Activated naive CD4-positive, alpha-beta T cell treated with anti-CD3 and anti-CD28 coated beads, Interleukin-2, amount 50 U/mL, for 72 hours (primary cell): ENCODE measurements at places on chromosomes 16 and 17.

- no peak for DNase-seq
Observed at GRCh38 chr17:50352693-50353599, 7.0 kb downstream of the XYLT2 start.

DNA sequence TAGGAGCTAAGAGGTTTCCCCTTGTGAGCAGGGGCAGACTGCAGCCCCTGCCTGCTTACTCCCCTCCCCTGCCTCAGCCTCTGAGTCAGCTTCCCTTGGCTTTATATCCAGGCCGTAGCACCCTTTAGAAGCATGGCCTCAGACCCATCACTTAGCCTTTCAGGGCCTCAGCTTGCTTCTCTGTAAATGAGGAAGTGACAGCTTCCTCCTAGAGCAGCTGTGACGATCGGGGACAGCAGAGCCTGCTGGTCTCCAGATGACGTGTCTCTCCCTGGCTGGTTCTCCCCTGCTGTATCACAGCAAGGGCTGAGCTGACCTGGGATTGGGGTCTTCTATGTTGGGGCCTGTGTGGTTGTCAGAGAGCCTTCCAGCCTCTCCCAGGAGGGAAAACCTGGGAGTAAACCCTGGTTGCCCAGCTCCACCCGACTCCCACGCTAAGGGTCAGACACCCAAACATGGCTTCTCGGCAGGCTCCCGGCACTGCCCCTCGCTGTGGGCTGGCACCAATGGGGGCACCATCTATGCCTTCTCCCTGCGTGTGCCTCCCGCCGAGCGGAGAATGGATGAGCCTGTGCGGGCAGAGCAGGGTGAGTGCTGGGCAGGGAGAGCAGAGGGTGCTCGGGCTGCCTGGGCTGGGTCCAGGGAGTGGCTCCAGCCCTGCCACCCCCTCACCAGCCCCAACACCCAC is 16.3 kb upstream of the MYO15B start:
- no peak for DNase-seq

DNA sequence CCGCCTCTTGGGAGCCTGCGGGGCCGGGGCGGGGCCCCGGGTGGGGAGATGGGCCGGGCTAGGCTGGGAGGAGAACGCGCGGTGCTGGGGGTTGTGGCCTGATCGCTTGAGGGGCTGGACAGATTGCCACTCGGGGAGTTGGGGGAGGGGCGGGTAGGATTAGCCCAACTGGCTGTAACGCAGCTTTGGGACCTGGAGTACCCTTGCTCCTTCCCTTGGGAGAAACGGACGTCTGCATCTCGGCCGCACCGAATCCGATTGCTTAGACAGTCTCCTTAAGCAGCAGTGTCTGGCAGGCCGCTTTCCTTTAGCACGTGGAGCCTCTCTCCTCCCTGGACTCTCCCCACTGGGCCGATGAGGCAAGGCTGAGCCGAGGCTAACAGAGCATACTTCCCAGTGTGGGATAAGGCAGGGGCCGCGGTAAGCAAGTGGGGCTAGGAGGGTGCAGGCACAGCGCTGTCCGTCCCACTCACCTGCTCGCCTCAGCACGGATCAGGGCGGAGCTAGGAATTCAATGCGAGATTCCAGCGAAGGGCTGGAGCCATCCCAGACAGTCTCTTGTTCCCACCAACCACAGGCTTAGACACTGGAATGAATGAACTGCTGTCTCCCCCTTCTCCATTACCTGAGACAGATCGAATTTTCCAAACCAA is 540 bp upstream of the ACLY start:
- no peak for DNase-seq

DNA sequence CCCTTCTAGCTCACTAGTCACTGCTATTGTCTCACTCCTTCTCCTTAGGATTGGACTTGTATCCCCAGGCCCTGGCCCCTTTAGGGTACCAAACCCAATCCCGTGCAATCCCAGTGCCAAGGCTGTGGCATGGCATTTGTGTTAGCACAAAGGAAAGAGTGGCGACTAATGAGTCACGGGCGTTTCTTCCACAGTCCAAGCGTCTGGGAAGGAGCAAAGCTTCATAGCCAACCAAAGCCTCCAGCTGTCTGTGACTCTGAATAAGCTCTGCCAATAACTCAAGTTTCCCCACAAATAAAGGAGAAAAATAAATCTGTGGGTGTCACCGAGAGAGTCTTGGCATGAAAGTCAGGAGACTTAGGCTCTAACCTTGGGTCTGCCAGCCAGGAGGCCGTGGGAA is 54.6 kb upstream of the COX10 start:
- DNase-seq = no peak

GRCh38 chr17:81543339-81543675 is 8.8 kb downstream of the FAAP100 start:
- no peak for DNase-seq

DNA sequence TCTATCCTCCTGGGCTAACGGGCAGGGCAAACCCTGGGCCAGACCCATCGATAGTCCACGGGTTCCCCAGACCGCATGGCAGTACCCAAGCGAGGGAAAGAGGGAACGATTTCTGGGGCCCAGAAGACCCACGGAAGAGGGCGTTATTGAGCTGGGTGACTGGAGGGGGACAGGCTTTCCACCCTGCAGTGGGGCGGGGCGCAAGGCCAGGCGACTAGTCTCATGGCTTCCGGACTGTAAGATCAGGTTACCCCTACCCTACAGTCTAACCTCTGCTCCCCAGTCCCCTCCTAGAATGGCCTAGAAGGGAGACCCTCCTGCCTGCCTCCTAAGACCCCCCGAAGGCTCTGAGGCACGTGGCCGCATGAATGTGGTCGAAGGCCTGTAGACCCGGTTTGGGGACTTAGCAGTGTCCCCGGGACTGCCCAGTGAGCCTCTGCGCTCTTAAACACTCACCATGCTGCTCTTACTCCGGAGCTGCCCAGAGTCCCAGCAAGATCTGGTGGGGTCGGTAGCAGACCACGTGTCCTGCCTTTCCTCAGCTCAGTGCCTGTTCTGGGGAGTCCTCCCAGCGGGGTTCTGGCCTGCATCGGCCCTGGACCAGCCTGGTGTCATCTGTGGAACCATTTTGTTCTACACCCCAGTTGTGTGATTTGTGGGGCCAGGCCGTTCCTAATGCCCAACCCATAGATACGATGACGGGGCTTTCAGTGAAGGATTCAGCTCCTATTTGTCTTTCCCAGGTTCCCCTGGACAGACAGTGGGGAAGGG is 13.2 kb upstream of the AURKB start:
- peak; percentile 77 for DNase-seq

DNA sequence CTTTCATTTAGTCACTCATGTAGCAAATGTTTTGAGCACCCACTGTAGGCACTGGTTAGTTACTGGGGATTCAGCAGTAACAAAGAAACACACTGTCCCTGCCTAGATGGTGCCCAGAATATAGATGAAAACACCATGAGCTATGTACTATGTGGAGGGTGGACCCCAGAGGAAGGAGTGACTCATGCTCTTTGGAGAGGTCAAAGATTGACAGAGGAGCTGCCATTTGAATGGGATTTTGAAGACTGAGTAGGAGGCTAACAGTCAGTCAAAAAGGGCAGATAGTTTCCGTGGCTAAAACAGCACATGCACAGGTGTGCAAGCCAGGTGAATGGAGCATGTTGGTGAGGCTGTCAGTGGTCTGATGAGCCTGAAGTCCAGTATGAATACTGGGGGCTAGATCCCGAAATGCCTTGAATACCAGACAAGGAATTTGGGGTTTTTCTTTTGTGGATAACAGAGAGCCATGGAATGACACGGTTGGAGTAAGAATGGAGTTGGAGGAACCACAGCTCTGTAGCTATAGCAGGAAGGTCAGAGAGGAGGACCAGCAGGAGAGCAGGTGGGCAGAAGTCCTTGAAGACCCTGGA is 6.1 kb downstream of the IL21R start:
- peak; percentile 67 for DNase-seq
